CD4-positive, alpha-beta T cell treated with Interleukin-17A for 4 hours (primary cell): ENCODE measurements at places on chromosomes 1 and 21.

GRCh38 chr1:27116697-27117096, 38.2 kb downstream of the SLC9A1 start:
- no peak for DNase-seq

GRCh38 chr1:66728021-66728420, 24.2 kb upstream of the DYNLT5 start:
- DNase-seq, result no peak

DNA sequence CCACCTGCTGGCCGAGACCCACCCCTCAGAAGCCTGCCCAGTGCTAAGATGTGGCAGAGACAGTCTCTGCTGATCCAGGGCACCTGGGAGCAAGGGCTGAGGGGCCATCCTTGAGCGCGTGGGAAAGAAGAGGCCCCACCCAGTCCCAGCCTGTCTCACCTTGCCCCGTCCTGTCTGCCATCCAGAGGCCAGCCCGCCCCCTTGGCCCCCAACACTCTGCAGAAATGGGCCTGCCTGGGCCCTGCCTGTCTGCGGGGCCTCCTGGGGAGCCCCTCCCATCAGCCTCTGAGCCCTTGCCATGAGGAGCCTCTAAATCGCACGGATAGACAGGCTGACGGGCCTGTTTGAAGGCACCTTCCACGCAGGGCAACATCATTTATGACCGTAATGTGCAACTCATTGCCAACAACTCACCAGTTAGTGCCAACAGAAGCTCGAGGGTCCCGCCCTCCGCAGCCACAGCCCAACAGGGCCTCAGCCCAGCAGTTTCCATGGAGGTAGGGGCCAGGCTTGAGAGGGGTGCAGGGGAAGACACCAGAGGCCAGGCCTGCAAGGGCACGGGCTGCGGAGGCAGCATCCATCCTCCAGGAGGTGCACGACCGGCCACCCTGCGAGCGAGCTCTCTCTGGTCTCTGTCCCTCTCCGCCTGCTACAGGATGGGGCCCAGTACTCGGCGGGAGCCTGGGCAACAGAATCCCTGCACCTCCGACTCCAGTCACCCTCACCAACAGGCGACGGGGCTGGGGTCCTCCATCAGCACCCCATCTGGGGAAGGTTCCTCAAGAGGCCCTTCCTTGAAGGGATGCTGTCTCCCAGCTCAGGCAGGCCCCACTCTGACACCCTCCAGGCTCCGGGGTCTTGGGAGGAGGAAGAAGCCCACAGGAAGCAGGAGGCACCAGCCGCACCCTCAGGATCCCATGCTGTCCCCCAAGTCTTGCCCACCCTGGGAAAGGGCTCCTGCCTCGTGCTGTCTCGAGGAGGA, 78.0 kb downstream of the MEGF6 start:
- no peak for DNase-seq

DNA sequence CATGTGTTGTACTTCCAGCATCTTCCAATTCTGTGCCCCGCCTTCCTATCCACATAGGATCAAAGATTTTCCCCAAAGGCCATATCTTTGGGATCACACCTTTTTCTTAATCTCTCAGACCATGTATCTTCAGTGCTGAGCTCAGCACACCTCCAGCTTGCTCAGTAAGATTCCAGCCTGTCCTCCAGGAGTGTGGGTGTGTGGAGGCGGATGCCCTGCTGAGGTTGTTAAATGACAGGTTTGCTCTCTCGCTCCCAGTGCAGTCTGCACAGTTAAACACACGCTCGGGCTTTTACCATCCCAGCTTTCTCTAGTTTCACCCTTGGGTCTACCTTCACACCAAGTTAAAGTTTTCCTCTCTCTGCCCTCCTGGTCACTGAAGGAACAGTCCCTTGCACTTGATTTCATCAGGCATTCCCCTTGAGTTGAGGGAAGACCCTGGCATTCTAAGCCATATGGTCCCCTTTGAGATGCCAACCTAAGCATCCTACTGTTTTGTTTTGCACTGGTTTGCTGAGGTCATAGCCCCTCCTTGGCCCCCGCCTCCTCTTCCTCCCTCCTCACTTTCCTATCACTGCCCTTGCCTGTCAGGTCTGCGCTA, 13.7 kb downstream of the MYOG start:
- DNase-seq, result no peak

GRCh38 chr1:208216062-208216461, 28.1 kb downstream of the PLXNA2 start:
- no peak for DNase-seq

DNA sequence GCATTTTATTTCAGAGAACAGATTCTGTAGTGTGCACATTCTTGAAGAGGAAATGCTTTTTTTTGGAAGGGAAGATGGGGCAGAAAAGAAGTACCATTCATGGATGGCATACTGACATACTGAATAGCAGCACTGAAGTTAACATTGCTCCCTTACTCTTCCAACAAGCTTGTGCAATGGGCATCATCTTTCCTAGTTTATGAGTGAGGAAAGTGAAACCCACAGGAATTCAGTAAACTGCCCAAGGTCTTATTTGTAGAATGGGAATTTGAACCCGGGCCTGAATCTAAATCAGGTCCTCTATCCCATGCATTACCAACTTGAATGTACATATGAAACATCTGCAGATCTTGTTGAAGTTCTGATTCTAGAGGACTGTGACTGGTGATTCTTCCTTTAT, 215.7 kb upstream of the FGGY start:
- no peak for DNase-seq

GRCh38 chr1:54996869-54997710, 1.6 kb upstream of the BSND start:
- peak; percentile 8 for DNase-seq

DNA sequence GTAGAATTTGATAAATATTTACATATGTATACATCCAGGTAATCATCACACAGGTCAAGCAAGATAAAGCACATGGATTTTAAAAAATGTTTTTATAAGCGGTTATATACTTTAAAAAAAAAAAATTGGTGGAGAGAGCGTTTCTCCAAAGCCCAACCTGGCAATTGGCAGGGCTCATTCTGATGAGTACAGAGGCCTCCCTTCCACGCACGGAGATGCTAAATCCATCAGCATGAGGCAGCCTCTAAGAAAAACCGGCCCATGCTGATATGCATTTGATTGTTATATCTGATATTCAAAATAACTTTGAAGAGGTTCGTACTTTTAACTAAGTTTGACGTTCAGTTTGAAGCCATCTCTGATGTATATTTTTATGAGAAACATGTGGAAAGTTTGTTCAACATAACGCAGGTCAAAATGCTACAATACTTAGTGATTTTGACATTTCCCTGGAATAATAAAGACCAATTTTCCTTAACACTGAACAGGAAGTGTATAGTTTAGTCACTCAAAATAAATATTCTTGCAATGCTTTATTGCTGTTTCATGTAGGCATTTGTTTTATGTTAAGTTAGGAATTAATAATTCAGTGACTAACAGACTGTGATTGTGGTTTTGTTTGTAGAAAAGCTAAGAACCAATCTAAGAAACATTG, 151.7 kb downstream of the NR5A2 start:
- DNase-seq, result no peak

- no peak for DNase-seq
These were observed 187.0 kb upstream of the ETV3 start for GRCh38 chr1:157325220-157325619.

- DNase-seq, result no peak
These were observed 11.2 kb upstream of the HOOK1 start for GRCh38 chr1:59803458-59804038.

DNA sequence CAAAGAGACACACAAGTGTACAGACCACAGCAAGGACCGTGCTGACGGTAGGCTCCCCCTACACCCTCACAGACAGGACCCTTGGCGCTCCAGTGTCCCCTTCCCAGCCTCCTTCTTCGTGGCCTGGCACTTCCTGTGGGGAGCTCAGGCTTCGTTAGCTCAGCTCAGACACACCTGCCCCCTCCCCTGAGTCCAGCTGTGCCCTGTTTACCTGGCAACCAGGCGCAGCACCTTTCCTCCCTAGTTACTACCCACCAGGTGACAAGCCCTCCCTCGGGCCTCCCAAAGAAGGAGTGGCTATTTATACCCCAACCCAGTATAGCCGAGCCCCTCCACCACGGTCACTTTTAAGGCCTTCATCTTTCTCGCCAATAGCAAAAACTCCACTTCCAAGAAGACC, 4.7 kb downstream of the CELF3 start:
- DNase-seq, result no peak

DNA sequence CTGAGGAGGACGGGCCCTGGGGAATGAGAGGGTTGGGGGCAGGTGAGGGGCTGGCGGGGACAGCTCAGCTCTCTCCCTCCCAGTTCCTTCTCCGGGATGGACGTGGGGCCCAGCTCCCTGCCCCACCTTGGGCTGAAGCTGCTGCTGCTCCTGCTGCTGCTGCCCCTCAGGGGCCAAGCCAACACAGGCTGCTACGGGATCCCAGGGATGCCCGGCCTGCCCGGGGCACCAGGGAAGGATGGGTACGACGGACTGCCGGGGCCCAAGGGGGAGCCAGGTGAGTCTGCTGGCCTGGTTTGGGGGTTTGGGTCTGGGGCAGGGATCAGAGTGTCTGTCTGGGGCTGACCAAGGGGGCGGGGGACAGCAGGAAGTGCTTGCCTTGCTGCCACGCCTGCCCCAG, 495 bp downstream of the C1QC start:
- no peak for DNase-seq
